ENCODE measurements at places on chromosomes 3 and 15. TPM values are rescaled to one million over a fixed set of nuclear protein-coding genes. Genes with fewer than 3 reads are reported as not detected.
A peak's percentile ranks its signal among the peaks of the same experiment; 100 is the strongest.

DNA sequence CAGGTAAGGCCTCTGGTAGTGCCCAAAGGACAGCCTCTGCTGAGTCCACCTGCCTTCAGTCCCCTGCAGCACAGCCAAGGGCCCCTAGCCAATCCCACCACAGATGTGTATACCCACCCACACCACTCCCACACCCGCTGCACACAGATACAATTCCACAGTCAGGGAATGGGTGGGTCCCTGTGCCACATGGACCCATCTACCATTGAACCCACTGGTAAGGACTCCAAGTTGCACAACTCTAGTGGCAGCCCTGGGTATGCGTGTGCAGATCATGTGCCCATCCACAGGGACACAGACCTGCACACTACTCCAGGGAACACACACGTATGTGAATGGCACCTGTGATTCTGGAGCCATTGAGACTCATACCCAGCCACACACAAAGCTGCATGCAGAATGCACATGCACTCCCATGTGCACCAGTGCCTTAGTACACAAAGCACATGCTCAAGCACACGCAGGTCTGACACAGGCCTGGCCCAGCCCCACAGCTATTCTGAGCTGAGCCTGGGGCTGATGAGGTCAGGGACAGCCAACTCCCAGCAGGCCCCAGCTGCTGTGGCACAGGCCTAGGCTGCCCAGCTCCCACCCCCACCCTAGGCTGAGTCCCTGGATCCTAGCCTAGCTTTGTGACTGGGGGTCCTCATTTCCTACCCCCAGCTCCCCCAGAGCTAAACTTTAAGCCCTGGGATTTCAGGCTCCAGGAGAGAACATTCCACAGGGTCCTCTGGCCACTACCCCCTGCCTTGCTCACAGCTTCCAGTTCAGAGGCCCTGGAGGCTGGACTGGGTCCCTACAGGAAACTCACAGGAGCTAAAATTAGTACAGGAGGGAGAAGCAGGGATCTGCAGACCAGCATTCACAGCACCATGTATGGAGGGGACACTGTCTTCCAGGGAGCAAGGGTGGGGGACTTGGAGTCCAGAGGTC, 2.7 kb upstream of the ALS2CL start:
- no peak overlapping the region for H3K27ac ChIP-seq
- H3K27me3 ChIP-seq: peaks cover 31% of the 10 kb centered on the region
- DNase-seq: no peak
- H3K4me3 ChIP-seq: no peak overlapping the region
- peaks cover 22% of the 10 kb centered on the region for H3K4me1 ChIP-seq

DNA sequence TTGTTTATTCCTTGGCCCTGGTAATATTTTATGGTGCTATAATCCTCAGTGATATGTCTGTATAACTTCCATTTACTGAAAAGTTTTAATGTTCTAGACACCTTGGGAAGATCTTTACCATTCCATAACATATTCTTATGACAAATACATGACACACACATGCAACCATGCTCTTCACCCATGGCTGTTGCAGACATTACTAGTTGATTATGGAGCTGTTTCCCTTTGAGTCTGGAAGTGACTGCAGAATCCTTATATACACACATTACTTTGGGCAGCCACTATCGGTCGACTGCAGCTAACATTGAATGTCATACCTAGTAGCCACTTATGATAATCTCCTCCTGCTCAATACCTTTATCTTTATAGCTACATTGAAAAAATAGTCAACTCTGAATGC, 243.1 kb upstream of the ADAMTS9 start:
- H3K4me3 ChIP-seq: no peak overlapping the region
- H3K27ac ChIP-seq: no peak overlapping the region
- no peaks in the 10 kb centered on the region for H3K36me3 ChIP-seq
- no peaks in the 10 kb centered on the region for H3K27me3 ChIP-seq

The FBXL2 gene
- total RNA-seq: not detected

GRCh38 chr3:184428561-184429175, 48.8 kb downstream of the CHRD start:
- peaks cover 3% of the 10 kb centered on the region for H3K27me3 ChIP-seq
- no peaks in the 10 kb centered on the region for H3K4me1 ChIP-seq
- no peak for DNase-seq
- no peaks in the 10 kb centered on the region for H3K36me3 ChIP-seq

DNA sequence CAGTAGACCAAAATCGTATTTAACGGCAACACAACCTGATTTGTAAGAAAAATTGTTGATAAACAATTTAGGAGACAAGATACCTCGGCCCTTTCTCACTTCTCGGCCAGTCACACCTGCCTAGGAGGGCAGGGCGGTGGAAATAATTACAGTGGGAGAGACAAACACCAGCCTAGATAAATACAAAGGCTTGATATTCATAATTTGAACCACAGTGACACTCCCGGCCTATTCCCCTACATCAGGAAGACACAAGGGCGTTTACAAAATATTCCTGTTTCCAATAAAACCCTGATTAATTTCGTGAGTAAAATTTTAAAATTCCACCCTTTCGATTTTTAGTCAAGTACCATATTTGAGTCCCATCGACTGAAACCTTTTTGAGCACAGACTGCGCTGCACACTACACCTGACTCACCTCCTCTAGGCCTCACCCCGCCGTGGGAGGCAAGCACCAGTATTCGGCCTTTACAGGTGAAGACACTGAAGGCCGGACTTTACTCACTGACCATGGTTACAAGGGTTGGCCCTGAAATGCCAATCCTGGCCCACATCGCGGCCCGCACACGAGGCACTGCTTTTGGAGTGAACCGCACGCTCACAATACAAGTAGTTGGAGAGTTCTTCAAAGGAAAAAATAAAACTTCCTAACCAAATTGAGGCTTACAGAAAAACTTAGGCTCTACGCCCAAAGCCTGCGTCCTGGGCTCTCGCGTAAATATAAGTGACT, 794 bp downstream of the ARPP19 start:
- peaks cover 30% of the 10 kb centered on the region for H3K36me3 ChIP-seq
- H3K4me3 ChIP-seq: peak overlapping the region; percentile 96
- peaks cover 30% of the 10 kb centered on the region for H3K4me1 ChIP-seq

The LRTM1 gene
- total RNA-seq: not detected

GRCh38 chr3:158272081-158272480, 162.2 kb downstream of the RSRC1 start:
- no peaks in the 10 kb centered on the region for H3K4me1 ChIP-seq
- no peak for DNase-seq
- H3K27ac ChIP-seq: no peak overlapping the region
- no peaks in the 10 kb centered on the region for H3K27me3 ChIP-seq
- H3K36me3 ChIP-seq: peaks cover 9% of the 10 kb centered on the region

The RAB6B gene
- total RNA-seq: 7.6 TPM

The WDR76 gene
- 67.8 TPM for total RNA-seq

The GOLGA6B gene
- not detected for total RNA-seq

The CLRN1 gene
- total RNA-seq: not detected

DNA sequence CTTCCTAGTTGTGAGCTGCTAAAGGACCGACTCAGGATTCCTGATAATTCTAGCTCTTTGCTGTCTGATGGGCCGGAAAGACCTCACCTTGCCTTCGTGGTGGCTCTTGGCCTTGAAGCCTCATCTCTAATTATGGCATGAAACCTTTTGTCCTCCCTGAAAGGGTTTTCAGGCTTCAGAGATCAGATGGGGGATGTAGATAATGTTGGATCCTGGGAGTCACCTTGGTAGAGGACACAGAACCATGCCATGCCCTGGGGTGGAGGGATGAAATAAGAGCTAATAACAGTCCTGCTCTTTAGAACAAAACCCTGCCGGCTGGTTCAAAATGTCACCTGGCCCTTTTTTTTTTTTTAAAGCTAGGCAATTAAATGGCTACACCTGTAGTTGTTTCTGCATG, 50.8 kb upstream of the SYN2 start:
- no peaks in the 10 kb centered on the region for H3K36me3 ChIP-seq
- DNase-seq: no peak
- no peak overlapping the region for H3K27ac ChIP-seq
- peaks cover 4% of the 10 kb centered on the region for H3K27me3 ChIP-seq
- H3K4me1 ChIP-seq: no peaks in the 10 kb centered on the region
- no peak overlapping the region for H3K4me3 ChIP-seq

DNA sequence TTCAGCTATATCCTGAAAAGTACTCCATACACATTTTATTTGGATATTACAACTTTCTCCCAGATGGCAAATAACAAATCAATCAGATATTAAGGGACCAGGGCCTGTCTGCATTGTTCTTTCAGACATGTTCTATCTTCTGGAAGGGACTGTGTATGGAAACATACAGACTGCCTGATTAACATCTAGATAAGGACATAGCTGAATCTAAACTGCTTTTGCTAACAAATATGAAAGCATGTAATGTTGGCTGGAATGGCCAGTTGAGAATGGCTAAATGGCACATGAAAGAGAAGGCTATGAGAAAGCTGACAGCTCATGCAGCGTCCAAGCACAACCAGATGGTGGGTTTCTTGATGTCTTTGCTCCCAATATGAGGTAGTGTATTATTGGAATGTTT, 149.4 kb downstream of the CFAP20DC start:
- H3K36me3 ChIP-seq: peaks cover 7% of the 10 kb centered on the region
- no peak overlapping the region for H3K27ac ChIP-seq
- H3K27me3 ChIP-seq: peaks cover 19% of the 10 kb centered on the region
- no peak for DNase-seq

- H3K4me3 ChIP-seq: no peak overlapping the region
- H3K36me3 ChIP-seq: no peaks in the 10 kb centered on the region
- peaks cover 15% of the 10 kb centered on the region for H3K27me3 ChIP-seq
- DNase-seq: no peak
- peaks cover 2% of the 10 kb centered on the region for H3K4me1 ChIP-seq
- no peak overlapping the region for H3K27ac ChIP-seq
Observed at GRCh38 chr3:72232777-72233176, 447.8 kb upstream of the PROK2 start.

The ADAMTS17 gene
- 1.1 TPM for total RNA-seq

DNA sequence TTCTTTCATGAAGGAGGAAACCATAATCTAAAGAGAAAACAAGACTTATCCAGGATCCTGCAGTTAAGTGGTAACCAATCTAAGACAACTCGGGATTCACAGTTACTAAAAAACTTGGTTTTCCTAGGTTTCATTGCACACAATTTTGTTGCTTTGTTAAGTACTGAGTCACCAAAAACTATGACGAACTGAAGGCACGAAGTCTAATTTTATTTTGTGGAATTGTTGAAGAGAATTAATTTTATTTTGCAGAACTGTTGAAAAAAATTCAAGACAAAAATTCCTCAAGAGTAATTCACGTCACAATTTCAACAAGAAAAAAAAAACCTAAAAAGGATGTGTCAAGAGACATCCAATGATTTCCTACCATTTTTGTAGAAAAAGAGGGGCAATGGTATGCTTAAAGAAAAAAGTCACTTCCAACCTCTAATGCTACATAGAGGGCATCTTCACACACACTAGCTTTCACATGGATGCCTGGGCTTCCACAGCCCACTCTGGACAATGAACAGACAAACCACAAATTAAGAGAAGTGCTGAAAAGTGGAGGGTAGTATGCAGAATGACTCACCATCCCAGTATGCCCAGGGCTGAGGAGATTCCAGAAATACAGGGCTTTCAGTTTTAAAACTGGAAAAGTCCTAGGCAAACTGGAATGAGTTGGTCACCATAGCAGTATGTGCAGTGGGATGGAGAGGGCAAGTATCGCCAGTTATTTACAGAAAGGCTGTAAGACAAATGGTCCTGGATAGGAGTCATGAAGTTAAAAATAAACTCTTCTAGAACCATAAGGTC, 29.2 kb downstream of the PLOD2 start:
- H3K4me1 ChIP-seq: no peaks in the 10 kb centered on the region
- no peaks in the 10 kb centered on the region for H3K36me3 ChIP-seq
- H3K27ac ChIP-seq: no peak overlapping the region
- DNase-seq: no peak
- H3K4me3 ChIP-seq: no peak overlapping the region
- no peaks in the 10 kb centered on the region for H3K27me3 ChIP-seq

GRCh38 chr15:39157882-39158281, 423.0 kb upstream of the THBS1 start:
- H3K27ac ChIP-seq: no peak overlapping the region
- H3K36me3 ChIP-seq: no peaks in the 10 kb centered on the region
- peaks cover 27% of the 10 kb centered on the region for H3K27me3 ChIP-seq
- no peaks in the 10 kb centered on the region for H3K4me1 ChIP-seq

- H3K4me3 ChIP-seq: peak overlapping the region; percentile 38
- H3K4me1 ChIP-seq: peaks cover 84% of the 10 kb centered on the region
- no peaks in the 10 kb centered on the region for H3K27me3 ChIP-seq
- DNase-seq: no peak
- H3K36me3 ChIP-seq: peaks cover 72% of the 10 kb centered on the region
Observed at GRCh38 chr3:71099997-71100719, 483.4 kb downstream of the FOXP1 start.

- H3K4me3 ChIP-seq: no peak overlapping the region
- no peak overlapping the region for H3K27ac ChIP-seq
- no peaks in the 10 kb centered on the region for H3K27me3 ChIP-seq
- no peak for DNase-seq
Observed at GRCh38 chr3:126964950-126965349, 18.0 kb upstream of the PLXNA1 start.

DNA sequence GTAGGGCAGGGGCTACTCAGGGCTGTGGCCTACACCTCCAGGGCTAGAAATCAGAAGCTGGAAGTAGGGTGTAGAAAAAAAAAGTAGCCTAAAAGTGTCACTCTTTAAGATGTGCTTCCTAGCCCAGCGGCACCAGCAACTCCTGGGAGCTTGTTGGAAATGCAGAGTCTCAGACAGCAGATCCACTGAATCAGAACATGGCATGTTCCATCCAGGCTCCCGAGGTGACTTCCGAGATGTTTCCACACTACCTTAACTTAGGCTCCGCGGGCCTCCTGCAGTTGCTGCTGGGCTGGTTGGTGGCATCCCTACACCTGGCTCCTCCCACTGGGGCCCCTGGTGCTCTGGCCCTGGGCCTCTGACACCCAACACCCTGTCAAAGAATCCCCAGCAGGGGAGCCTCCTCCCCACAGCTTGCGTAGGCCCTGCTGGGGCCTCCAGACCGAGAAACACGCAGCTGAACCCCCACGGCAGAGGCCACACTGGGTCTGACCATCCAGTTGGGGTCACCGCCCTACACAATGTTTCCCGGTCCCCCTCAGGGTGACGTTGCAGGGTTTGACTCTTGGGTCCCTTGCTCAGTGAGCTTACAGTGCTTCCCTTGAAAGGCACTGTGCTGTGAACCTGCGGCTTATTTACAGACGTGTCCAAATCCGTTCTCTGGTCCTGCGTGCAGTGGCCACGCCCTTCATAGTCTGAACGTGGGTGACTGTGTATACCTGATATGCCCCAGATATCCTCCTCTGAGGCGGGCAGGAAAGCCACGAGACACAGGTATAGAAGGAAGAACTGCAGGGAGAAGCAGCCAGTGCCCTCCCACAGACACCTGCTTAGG, 46.5 kb downstream of the FAM174B start:
- DNase-seq: no peak
- no peaks in the 10 kb centered on the region for H3K36me3 ChIP-seq
- no peaks in the 10 kb centered on the region for H3K4me1 ChIP-seq
- H3K4me3 ChIP-seq: no peak overlapping the region
- peaks cover 1% of the 10 kb centered on the region for H3K27me3 ChIP-seq

DNA sequence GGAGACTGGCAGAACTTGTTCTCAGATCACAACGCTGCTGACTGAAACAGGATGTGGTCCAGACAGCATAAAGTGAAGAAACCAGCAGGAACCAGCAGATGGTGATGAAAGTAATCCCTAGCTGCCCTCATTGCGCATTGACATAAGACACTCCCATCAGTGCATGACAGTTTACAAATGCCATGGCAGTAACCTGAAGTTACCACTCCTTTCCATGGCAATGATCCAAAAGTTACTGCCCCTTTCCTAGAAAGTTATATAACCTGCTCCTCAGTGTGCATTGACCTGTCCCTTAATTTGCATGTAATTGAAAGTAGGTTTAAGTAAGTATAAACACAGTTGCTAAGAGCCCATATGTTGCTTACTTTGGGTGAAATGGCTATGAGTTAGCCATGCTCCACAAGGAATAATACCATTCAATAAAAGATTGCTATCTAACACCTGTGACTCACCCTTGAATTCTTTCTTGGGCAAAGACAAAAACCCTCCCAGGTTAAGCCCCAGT, 149.1 kb upstream of the CD96 start:
- H3K36me3 ChIP-seq: no peaks in the 10 kb centered on the region
- no peak overlapping the region for H3K4me3 ChIP-seq
- peaks cover 10% of the 10 kb centered on the region for H3K4me1 ChIP-seq

Data from activated T-helper 2 cell treated with anti-CD3 and anti-CD28 coated beads, Interferon-gamma antibody, Interleukin-2, Interleukin-4, amounts not matched to agents 10 μg/mL and 5 μg/mL and 100 μg/mL, durations not matched to agents 14 hours and 24 hours and 36 hours (primary cell).